ENCODE measurements at places on chromosomes 5 and 9.

DNA sequence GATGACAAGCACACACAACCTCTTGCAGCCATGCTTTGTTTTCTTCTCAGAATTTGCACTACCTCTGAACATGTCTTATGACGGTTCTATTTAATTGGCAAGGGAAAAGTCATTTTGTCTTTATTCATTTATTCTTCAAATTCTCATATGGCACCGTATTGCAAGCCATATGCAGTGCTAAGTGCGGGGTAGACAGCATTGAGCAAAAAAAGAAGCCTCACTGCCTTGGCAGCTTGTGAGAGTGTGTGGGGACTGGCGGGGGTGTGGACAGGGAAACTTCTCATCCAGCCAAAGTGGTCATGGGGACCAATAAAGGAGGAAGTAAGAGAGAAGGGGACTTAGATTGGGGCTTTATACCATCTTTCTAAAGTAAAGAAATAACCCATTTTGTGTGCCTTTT is 160.0 kb downstream of the CDH12 start:
- no peak for DNase-seq

GRCh38 chr9:88243736-88244135 is 105.5 kb upstream of the SPATA31C2 start:
- DNase-seq: no peak

DNA sequence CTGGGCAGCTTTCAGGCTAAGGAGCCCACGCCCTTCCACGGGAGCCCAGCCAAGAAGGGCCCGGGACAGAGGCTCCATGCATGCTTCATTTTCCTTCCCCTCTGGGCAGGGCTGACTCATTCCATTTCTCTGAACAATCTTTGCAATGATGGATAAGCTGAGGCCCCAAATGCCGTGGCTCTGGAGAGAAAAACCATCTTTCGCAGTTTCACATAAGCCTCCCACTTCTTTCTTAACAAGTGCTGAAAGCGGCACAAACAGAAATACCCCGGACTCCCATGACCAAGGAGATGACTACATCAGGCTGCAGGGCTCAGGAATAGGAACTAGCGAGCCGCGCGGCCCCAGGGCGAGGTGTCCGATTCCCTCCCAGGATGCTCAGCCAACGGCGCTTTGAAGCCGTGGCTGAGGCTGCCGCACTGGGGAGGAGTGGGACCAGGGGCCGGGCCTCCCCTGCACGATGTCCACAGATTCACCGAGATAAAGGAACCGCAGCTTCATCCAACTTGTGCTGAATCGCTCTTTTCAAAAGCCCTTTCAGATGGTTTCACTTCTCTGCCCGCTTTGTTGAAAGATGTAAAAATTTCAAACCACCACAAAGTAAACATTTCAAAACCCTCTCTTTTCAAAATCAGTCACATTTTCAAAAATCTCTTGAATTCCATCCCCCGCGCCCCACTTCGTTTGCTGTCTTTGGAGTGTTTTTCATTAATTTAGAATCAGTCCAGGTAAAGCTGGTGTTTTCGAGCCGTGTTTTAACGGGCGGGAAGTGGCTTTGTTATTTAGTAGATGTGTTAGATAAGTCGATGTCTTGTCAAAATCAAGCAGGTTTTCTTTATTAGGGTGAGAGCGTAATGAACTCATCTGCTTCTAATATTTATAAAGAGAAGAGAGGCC is 96.5 kb upstream of the LMX1B start:
- peak; percentile 92 for DNase-seq

GRCh38 chr9:116365056-116365471 is 211.5 kb downstream of the PAPPA start:
- DNase-seq: no peak

- DNase-seq: peak; percentile 72
These were observed 240.7 kb upstream of the NREP start for GRCh38 chr5:111997711-111998110.

DNA sequence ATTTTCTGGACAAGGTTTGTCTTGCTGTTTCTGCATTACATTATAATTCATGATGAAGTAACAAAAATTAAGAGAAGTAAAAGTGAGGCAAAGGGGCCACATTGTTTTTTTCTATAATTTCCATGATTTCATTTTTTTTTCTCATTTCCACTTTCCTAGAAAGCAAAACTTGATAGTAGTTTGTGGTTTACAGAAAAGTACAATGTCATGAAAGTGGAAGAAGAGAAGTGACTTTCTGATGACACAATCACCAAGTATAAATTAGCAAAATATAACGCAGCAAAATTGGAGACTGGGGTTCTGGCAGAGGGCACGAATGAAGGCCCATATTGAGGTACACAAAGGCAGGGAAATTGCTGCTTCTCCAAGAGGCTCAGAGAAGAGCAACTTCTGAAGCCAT is 5.0 kb upstream of the IFNA14 start:
- peak; percentile 88 for DNase-seq

- DNase-seq: no peak
These were observed 6.5 kb upstream of the ARHGAP26 start for GRCh38 chr5:142763701-142764100.

- no peak for DNase-seq
These were observed 8.7 kb downstream of the GARIN3 start for GRCh38 chr5:157157293-157157891.

DNA sequence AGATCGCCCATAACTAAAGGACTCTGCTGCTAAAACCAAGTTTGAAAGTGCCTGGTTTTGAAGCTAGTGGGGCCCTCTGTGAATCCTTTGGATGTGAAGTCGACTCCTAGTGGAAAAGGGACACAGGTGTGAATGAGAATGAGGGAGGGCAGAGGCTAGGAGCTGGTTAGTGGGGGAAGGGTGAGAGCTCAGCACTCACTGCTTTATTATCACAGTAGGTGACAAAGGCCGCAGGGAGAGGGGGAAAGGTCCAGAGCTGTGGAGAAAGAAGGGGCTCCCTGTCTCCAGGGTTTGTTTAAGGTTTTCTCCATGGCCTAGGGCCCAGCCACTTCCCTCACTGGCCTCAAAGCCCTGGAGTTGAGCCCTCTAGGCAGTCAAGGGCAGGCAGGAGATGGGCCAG is 3.5 kb downstream of the HDHD3 start:
- no peak for DNase-seq

- DNase-seq: no peak
These were observed 10.6 kb upstream of the SEMA6A start for GRCh38 chr5:116585227-116585626.

- no peak for DNase-seq
These were observed 516.6 kb downstream of the AGTPBP1 start for GRCh38 chr9:85225180-85225579.

DNA sequence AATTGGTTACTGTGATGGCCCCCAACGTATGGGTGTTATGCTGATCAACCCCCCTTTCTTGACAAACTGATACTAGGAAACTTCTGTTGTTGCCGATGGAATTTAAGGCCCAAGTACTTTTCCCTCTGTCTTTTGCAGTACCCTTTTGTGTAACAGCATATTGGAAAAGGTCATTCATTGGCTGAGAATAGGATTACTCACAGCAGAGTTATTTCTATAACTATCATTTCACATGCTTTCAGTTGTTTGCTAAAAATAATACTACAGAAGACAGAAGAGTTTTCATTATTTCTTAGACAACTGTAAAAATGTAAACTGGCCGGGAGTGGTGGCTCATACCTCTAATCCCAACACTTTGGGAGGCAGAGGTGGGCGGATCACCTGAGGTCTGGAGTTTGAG is 329.5 kb downstream of the KIAA0825 start:
- DNase-seq: no peak

- no peak for DNase-seq
These were observed 33.1 kb downstream of the FANCC start for GRCh38 chr9:95284162-95285080.

- no peak for DNase-seq
These were observed 86.5 kb upstream of the CCDC180 start for GRCh38 chr9:97220894-97221477.

- DNase-seq: no peak
These were observed 121.5 kb downstream of the CAMK4 start for GRCh38 chr5:111345731-111346130.

DNA sequence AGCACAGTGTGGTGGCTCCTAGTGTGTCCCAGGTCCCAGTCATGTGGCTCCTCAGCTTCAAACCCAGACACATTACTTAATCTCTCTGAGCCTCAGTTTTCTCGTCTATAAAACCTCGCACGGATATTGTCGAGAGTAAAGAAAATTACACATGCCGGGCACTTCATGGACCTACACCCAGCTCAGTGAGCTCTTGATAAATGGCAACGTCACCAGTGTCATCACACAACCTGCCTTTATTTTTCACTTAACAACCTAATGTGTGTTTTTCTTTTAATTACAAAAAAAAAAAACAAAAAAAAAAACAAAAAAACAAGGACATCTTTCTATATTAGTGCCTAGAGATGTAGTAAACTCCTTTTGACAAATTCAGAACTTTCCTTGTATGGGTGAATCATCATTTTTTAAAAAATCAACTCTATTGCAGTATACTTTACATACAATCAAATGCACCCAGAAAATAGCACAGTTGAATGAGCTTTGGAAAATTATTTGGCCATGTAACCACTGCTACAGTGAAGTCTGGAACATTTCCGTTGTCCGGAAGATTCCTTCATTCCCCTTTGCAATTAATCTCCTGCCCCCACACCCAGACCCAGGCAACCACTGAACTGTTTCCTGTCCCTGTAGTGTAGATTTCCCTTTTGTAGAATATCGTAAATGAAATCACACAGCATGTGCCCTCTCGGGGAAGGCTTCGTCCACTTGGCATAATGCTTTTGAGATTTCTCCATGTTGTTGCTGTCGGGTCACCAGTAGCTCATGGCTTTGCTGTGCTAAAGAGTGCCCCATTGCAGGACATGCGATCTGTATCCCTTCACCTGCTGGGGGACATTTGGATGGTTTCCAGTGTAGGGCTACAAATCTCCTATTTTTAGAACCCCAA is 100.4 kb upstream of the LARP1 start:
- peak; percentile 22 for DNase-seq

DNA sequence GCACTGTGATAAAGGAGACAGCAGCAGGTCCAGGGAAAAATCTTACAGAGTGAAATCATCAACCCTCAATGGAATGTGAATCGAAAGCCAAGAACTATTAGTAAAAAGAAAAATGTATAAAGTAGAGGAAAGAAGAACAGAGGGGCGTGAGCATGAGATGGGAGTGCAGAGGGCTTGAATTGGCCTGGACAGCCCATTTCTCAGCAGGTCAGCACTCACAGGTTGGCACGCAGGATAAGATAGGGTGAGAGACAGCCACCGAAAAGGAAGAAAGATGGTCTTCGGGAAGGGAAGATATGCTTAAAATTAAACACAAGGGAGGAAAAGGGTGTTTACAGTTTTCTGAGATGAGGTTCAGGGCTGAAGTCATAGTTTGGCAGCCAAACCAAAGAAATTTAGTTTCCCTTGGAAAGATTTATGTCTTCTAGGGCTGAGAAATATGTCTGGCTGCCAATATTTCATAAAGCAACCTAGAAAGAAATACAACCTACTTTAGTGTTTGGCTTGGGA is 524.7 kb downstream of the SPATA31D1 start:
- no peak for DNase-seq

GRCh38 chr5:158324236-158324635 is 465.3 kb upstream of the CLINT1 start:
- no peak for DNase-seq

DNA sequence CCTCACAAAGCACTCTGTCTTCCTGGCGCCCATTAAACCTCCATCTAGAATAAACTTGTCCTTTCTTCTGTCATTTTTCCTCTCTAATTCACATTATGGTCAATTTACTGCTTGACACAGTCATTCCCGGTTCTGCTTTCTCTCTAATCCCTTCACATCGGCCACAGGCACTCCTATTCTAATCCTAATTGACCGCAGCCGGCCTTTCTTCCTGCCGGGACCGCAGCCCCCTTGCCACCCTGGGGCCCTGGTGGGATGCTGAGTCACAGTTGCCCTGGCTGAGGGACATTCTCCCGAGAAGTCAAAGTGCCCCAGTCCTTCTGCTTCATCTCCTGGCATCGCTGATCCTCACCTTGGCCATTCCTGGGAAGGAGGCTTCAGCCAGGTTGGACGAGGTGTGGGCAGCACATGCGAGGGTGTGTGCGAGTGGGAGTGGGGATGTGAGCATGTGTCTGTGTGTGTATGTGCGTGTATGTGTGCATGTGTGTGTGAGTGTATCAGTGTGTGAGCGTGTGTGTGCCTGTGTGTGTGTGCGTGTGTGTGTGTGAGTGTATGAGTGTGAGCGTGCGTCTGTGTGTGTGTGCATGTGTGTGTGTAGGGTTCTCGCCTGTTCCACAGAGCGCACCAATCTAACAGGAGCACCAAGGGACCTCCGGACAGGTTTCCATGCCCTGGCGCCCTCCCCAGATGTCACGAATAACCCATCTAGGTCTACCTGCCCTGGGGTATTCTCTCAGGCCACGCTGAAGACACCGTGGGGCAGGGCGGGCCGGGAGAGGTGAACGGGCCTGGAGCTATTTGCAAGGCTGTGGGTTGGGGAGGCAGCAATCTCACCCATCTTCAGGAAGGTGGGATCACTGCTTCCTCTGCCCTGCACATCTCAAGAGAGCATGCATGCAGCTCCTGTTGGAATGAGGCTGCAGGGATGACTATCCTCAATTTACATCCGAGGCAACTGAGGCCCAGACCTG is 191.2 kb downstream of the PAX5 start:
- no peak for DNase-seq

DNA sequence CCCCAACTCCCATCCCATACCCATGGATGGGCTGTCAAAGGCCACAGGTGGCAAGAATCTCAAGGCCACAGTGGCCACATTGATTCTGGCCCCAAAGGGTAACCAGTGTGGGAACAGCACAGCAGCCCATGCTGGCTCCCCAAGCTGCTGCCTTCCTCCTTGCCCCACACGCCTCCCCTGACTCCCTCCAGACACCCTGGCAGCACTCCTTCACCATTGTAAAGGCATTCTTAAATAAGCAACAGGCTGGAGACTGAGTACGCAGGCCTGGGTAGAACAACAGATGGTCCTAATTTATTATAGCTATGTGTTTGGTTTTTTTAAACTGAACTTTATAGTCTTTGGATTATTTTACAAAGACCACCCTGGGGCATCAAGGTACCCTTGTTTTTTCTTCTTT is 158.8 kb downstream of the TSSK1B start:
- DNase-seq: no peak

GRCh38 chr5:7794823-7795222 is 56.1 kb downstream of the CFAP90 start:
- no peak for DNase-seq

GRCh38 chr9:91066042-91066415 is 264.4 kb downstream of the SYK start:
- DNase-seq: no peak

DNA sequence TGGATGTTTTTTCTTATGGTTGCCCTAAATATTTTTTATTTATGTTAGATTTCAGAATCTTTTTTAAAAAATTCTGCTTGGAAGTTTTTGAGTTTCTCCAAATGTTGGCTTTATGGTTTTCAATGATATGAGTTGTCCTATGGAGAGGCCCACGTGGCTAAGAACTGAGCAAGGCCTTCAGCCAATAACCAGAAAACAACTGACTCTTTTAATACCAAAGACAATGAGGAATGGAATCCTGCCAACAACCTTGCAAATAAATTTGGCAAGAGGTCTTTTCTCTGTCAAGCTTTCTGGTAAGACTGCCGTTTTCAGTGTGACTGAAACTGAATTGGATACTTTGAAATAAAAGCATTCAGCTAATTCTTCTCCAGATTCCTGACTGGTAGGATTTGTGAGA is 1740.1 kb upstream of the WWC1 start:
- DNase-seq: no peak

Data from inflammatory macrophage (primary cell).